ENCODE measurements at places on chromosomes 6 and 20. TPM values are rescaled to one million over a fixed set of nuclear protein-coding genes. Genes with fewer than 3 reads are reported as not detected.

Gene PLCB4
- total RNA-seq: not detected

Gene GATA5
- total RNA-seq: not detected

Gene TOMM34
- total RNA-seq: 44.0 TPM

Gene TEAD3
- total RNA-seq: 1.1 TPM

Gene RIPOR2
- total RNA-seq: 116 TPM

Gene TINAG
- not detected for total RNA-seq

Gene C20orf202
- not detected for total RNA-seq

Gene GSTA3
- total RNA-seq: not detected
